ENCODE measurements at places on chromosomes 7 and 10.

- H3K27ac ChIP-seq, result no peak overlapping the region
- H3K27me3 ChIP-seq, result no peaks in the 10 kb centered on the region
- DNase-seq, result no peak
Observed at GRCh38 chr10:92990615-92991014, 70.0 kb upstream of the CYP26C1 start.

DNA sequence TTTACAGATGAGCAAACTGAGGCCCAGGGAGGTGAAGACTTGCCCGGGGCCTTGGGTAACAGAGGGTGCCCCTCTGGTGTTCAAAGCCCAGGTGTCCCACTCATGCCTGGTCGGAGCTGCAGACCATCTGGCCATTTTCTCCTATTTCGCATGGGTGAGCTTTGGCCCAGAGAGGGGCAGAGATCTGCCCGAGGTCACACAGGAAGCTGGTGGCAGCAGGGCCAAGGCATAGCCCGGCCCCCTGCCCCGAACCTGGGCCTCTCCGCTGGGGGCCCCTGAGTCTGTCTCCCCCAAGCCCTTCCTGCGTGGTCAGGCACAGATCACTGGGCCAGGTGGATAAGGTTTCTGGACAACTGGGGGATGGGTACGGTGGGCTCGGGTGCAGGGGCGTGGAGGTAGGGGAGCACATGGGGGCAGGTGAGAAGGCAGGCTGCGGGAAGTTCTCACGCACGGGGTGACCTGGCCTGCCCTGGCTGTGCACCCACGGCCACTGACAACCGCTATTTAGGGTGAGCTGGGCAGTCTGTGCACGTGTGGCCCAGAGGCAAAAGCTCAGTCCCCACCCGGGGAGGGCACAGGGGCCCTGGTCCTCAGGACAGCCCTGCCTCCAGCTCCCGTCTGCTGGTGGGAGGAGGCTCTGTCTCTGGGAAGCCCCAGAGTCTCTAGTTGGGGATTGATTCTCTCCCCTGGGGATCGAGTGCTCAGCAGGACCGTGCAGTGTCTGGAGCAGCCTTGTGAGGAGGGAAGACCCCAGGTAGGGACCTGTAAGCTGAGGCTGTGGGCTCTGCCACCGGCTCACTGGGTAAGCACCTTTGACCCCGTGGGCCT, 68.6 kb downstream of the UNCX start:
- no peak overlapping the region for H3K27ac ChIP-seq
- no peaks in the 10 kb centered on the region for H3K36me3 ChIP-seq
- peaks cover 57% of the 10 kb centered on the region for H3K27me3 ChIP-seq
- H3K4me1 ChIP-seq, result no peaks in the 10 kb centered on the region
- H3K4me3 ChIP-seq, result no peak overlapping the region

- H3K27ac ChIP-seq, result peak overlapping the region; percentile 66
- DNase-seq, result no peak
- peaks cover 40% of the 10 kb centered on the region for H3K27me3 ChIP-seq
- no peaks in the 10 kb centered on the region for H3K36me3 ChIP-seq
Observed at GRCh38 chr10:116848944-116849247, 403 bp upstream of the ENO4 start.

DNA sequence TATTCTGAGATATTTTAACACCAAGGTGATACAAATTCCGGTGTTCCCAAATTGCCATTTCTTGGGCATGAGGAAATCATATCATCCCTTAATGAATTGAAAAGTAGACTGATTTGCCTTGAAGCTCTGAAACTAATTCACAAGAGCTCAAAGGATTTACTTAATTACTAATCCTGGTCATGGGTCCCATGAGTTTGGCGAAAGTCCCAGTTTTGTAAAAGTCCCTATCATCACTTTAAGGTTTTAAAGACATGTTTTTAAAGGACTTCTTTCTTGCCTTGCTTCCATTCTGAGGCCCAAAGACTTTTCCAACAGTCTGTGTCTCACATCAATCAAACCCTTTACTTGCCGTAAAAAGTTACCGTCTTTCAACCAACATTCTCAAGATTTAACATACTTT, 377.9 kb downstream of the DNAJB9 start:
- no peak overlapping the region for H3K4me3 ChIP-seq
- H3K4me1 ChIP-seq, result no peaks in the 10 kb centered on the region
- H3K36me3 ChIP-seq, result no peaks in the 10 kb centered on the region
- H3K27ac ChIP-seq, result no peak overlapping the region
- no peaks in the 10 kb centered on the region for H3K27me3 ChIP-seq
- DNase-seq, result no peak

GRCh38 chr7:41878309-41879295, 175.7 kb upstream of the INHBA start:
- no peak overlapping the region for H3K4me3 ChIP-seq
- H3K36me3 ChIP-seq, result no peaks in the 10 kb centered on the region
- H3K27ac ChIP-seq, result no peak overlapping the region
- DNase-seq, result no peak
- H3K27me3 ChIP-seq, result no peaks in the 10 kb centered on the region
- peaks cover 6% of the 10 kb centered on the region for H3K4me1 ChIP-seq

- no peak overlapping the region for H3K4me3 ChIP-seq
- DNase-seq, result no peak
- no peaks in the 10 kb centered on the region for H3K27me3 ChIP-seq
- no peak overlapping the region for H3K27ac ChIP-seq
- H3K36me3 ChIP-seq, result no peaks in the 10 kb centered on the region
- H3K4me1 ChIP-seq, result no peaks in the 10 kb centered on the region
Observed at GRCh38 chr10:120086066-120086465, 193.5 kb downstream of the SEC23IP start.

DNA sequence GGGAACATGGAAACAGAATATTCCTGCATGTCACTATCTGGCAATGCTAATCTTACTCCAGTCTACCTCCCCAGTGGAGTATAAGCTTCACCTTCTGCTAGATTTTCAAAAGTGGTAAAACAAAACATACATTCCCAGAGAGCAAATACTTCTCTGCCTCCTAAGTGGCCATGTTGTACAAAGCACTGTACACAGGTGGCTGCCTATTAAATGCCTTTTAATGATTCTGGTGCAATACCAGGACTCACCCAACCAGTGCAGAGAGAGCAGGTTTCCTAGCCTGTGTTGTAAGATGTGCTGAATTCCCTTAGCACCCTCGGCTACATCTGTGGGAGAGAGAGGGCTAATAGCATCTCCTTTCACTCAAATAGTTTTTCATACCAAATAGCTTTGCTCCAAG, 684.3 kb upstream of the NRP1 start:
- no peaks in the 10 kb centered on the region for H3K27me3 ChIP-seq
- no peaks in the 10 kb centered on the region for H3K4me1 ChIP-seq
- DNase-seq, result no peak
- no peak overlapping the region for H3K4me3 ChIP-seq

DNA sequence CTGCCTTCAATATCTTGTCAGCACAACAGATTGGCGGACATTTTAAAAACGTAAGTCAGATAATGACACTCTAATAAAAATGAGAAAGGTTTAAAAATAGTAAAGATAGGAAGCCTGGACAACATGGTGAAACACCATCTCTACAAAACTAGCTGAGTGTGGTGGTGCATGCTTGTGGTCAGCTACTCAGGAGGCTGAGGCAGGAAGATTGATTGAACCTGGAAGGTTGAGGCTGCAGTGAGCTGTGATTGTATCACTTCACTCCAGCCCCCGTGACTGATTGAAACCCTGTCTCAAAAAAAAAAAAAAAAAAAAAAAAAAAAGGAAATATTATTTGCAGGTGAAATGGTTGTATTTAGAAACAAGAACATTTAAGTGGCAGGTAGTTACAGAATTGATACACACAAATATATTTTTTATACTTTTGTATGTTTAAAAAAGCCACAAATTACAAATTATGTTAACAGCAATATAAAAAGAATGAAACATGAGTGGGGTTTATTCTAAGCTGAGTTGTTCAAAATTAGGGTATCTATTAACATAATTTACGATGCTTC, 141.9 kb downstream of the ADK start:
- no peak overlapping the region for H3K4me3 ChIP-seq
- no peaks in the 10 kb centered on the region for H3K36me3 ChIP-seq
- no peak for DNase-seq
- no peak overlapping the region for H3K27ac ChIP-seq

GRCh38 chr10:97333351-97333600, 1.3 kb downstream of the FRAT2 start:
- peaks cover 20% of the 10 kb centered on the region for H3K4me1 ChIP-seq
- H3K36me3 ChIP-seq, result peaks cover 12% of the 10 kb centered on the region
- peak overlapping the region; percentile 46 for H3K27ac ChIP-seq
- H3K27me3 ChIP-seq, result no peaks in the 10 kb centered on the region
- peak overlapping the region; percentile 58 for H3K4me3 ChIP-seq
- DNase-seq, result peak; percentile 53
